Left cardiac atrium (tissue), 4 donors: ENCODE measurements at places on chromosomes 1 and 21. TPM values are rescaled to one million over a fixed set of nuclear protein-coding genes. Genes with fewer than 3 reads are reported as not detected.

GRCh38 chr21:14114251-14114650, 96.5 kb downstream of the LIPI start:
- no peak for DNase-seq

GRCh38 chr1:176994931-176995596, 169.4 kb downstream of the ASTN1 start:
- DNase-seq, result no peak

GRCh38 chr1:21260405-21261125, 29.7 kb downstream of the ECE1 start:
- no peak for DNase-seq

GRCh38 chr1:205337481-205337880, 15.9 kb upstream of the NUAK2 start:
- no peak for DNase-seq

DNA sequence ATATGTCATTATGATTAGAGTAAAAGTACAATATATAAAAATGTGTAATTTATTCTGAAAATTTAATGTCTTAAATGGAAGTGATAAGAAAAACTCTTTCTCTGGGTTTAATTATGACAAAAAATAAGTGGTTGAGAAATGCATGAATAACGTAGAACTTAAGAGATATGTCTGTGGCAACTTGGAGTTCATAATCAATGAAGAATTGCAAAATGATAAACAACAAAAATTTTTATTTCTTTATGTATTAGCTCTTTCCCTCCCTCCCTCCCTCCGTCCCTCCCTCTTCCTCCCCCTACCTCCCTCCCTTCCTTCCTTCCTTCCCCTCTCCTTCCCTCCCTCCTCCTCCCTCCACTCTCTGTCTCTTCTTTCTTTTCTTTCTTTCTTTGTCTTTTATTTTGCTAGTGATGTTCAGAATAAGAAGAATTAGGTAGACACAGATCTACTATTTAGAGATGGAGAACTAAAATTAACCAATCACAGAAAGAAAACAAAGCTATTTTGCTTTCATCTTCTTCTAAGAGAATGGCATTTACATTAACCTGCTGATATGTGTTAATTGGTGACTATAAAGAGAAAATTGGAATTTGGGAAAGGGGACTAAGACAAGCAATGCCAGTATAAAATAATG, 96.3 kb upstream of the PDC start:
- no peak for DNase-seq

TRIM63 gene
- total RNA-seq, result 219 TPM

CYP4Z1 gene
- total RNA-seq, result 1.1 TPM

CNR2 gene
- not detected for total RNA-seq

NBPF4 gene
- not detected for total RNA-seq

TPTE gene
- total RNA-seq, result not detected
